ENCODE measurements at places on chromosomes 2 and 18.

DNA sequence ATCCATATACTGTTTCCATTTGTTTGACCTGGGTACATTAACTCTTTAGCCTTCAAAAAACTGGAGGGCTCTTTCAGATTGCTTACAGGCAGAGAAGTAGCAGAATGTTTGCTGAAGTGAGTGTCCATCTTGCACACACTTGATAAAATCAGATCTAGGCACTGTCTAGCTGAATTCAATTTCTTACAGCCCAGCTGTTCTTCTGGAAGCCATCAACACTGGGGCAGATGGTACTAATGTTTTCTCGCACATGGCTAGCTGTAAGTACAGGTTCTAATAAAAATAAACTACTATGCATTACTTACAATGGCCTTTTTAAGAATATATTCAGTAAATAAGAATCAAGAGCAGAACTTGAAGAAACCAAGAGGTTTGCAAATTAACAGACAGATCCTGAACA lies 175.9 kb downstream of the NBAS start:
- no peak for DNase-seq

DNA sequence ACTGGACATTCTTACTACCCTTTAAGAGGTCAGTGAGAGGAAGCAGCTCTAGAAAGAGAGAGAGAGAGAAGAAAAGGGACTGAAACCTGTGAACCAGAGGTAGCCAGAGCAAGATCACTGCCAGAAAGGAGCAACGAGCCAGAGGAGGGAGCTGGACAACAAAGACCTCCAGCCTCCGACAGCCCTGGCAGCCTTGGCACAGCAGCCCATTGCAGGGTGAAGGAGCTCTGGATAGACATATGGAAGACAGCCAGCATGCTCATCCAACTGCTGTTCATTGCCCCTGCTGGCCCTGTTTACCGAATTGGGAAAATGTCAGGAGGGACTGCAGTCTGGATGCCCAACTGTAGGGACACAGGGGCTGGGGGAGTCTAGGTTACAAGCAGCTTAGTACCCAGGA lies 228.4 kb upstream of the SLC35G4 start:
- no peak for DNase-seq

- no peak for DNase-seq
Observed at GRCh38 chr2:219309278-219309677, at the start of gene PTPRN. Gene PTPRN, minus strand, starts transcription at chr2:219309401. Its CDS starts 69 bp downstream, at chr2:219309332.

- no peak for DNase-seq
Observed at GRCh38 chr18:79935098-79935480, 16.4 kb downstream of the SLC66A2 start.

DNA sequence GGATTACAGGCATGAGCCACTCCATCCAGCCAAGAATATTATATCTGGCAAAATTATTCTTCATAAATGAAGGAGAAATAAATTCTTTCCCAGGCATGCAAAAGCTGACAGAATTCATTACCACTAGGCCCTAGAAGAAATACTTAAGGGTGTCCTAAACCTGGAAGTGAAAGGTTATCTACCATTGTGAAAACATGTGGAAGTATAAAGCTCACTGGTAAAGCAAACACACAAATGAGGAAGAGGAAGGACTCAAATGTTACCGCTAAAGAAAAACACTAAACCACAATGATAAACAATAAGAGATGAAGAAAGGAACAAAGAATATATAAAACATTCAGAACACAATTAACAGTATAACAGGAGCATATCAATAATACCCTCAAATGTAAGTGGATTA lies 171.8 kb downstream of the CAMKMT start:
- no peak for DNase-seq

DNA sequence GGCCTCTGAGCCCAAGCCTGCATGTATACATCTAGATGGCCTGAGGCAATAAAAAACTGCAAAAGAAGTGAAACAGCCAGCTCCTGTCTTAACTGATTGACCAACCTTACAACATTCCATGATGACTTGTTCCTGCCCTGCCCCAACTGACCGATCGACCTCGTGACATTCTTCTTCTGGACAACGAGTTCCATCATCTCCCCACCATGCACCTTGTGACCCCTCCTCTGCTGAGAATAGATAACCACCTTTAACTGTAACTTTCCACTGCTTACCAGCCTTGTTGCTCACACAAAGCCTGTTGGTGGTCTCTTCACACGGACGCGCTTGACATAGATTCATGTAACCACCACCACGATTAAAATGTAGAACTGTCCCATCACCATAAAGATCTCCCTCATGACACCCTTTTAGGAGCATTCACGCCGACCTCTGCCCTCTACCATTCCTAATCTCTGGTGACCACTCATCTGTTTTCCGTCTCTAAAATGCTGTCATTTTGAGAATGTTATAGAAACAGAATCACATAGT lies 120.1 kb upstream of the REV1 start:
- DNase-seq: no peak

GRCh38 chr2:102278720-102279390 lies 32.5 kb upstream of the IL1RL1 start:
- DNase-seq: no peak

- no peak for DNase-seq
Observed at GRCh38 chr2:130830538-130830937, 6.2 kb upstream of the ARHGEF4 start.

GRCh38 chr2:70070542-70071268 lies 16.6 kb upstream of the PCBP1 start:
- peak; percentile 89 for DNase-seq

GRCh38 chr2:45743531-45744396 lies 92.3 kb downstream of the PRKCE start:
- no peak for DNase-seq

GRCh38 chr2:70450641-70451250 lies 102.9 kb downstream of the TGFA start:
- DNase-seq: no peak

DNA sequence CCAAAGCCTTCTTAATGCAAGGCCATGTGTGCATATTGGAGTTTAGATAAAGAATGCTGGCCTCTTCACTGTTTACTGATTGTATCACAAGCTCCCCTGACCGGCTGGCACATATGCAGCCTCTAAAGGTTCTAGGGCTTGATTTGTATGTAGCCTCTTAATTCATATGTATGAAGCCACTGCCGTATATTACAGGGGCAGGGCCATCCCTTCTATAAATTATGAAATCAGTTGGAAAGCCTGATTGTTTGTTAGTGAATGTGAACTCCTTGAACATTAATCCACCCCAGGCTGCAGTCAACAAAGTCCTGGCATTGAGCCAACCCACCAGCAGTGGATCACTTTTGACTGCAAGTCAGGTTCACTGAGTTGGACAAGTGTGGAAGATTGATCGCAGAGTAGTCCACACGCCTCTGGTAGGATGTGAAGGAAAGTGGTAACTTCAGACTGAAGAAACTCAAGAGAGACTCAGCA lies 61.6 kb upstream of the PARD3B start:
- DNase-seq: no peak

DNA sequence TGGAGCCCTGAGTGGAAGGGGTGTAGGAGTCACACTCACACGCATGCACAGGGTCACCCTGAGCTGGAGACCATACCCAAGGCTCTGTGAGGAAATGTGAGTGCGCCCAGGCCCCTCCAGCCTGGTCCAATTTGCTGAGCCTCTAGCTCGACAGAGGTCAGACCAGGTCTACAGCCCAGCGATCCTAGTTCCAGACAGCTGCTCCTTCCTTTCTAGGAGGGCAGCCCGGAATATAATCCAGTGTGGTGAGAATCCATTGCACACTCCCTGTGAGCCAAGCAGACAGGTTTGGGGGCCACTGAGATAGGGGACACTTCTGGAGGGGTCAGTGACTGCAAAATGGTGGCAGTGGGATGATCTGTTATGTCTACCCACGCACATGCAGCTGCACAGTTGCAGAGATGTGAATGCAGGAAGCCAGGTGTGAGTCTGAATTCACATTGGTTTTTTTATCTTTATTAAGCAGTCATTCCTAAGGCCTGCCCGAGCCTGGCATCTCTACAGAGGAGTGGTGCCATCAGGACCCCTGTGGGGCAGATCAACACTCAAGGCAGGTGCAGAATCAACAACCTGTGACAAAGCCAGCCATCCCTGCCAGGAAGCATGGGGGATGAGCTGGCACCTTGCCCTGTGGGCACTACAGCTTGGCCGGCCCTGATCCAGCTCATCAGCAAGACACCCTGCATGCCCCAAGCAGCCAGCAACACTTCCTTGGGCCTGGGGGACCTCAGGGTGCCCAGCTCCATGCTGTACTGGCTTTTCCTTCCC lies at the start of gene GPR148:
Gene GPR148 (plus strand): TSS at position 522 of the 768 bp plus-strand sequence. CDS start 82 bp downstream, at position 604.
- DNase-seq: no peak

DNA sequence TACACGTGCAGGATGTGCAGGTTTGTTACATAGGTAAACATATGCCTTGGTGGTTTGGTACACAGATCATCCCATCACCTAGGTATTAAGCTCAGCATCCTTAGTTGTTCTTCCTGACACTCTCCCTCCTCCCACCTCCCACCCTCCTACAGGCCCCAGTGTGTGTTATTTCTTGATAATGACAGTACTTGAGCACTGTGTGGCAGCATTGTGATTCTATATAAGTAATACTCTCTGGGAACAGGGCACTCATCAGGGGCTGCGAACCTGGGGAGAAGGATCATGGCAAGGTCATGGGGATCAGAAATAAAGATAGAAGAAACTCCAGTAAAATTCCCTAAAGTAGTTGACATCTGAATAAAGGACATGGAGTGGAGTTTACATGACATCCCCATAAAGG lies 1256.2 kb upstream of the CRIM1 start:
- no peak for DNase-seq

DNA sequence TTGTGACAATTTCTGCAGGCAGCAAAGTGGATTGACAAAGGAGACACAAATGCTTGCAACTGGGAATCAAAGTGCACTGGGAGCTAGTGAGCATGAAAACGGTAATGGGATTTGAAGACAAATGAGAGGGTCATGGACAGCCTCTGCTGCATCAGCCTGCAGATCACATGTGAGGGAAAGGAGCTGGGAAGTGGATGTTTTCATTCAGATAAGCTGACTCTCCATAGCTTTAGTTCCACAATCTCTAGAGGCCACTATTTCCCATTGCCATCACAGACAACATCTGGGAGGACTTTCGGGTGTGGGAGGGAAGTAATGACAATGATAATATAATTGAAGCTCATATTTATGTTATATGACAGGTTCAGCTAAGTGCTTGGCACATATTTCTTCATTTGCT lies 28.4 kb downstream of the ADCYAP1 start:
- DNase-seq: no peak

DNA sequence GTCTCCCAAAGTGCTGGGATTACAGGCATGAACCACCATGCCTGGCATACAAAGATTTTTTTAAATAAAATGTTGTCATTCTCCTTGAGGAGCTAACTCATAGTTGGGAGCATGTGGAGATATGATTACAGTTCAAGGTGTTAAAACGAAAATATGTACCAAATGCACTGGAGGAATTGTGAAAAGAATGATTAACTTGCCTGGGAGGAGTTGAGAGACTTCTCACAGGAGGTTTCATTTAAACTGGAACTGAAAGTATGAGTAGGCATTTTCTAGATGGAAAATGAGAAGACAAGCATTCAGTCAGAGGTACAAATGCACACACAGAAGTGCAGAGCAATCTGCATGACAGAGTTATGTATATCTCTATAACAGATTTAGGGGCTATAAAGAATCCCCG lies 126.6 kb upstream of the PDE1A start:
- no peak for DNase-seq

GRCh38 chr18:41378598-41378997 lies 576.4 kb upstream of the PIK3C3 start:
- no peak for DNase-seq

DNA sequence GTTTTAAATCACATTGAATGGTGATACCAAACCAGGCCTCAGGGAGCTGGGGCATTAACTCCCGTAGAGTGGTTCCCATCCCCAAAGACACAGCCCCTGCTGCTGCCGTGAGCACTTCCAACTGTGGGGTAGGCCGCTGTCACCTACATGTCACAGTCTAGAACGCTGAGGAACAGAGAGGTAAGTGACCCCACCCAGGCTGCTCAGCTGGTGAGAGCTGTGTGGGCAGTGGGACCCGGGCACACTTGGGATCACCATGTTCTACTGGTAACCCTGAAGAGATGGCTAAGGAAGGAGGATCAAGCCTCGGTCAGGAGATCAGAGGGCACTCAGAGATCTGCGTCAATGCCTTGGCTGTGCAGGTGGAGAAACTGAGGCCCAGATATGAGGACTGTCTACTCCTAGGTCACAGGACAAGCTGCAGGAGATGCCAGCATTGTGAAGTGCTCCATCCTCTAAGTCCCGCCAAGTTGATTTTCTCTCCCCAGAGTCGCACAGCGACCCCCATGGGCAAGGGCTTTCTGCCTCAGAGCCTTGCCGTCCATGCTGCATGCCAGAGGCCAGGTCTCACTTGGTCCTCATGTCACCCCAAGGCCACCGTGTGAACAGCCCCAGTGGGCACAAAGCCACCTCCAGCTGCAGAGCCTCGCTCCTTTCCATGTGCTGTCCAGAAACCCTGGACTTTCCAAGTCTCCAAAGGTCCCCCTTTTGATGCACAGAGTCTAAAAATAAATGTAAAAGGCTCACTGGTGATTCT lies 144.2 kb upstream of the OTOS start:
- no peak for DNase-seq

GRCh38 chr2:215760557-215760956 lies 252.8 kb downstream of the MREG start:
- no peak for DNase-seq

- DNase-seq: no peak
Observed at GRCh38 chr2:207054521-207054920, 111.2 kb downstream of the KLF7 start.

- no peak for DNase-seq
Observed at GRCh38 chr18:54843314-54843713, 15.0 kb downstream of the RAB27B start.

DNA sequence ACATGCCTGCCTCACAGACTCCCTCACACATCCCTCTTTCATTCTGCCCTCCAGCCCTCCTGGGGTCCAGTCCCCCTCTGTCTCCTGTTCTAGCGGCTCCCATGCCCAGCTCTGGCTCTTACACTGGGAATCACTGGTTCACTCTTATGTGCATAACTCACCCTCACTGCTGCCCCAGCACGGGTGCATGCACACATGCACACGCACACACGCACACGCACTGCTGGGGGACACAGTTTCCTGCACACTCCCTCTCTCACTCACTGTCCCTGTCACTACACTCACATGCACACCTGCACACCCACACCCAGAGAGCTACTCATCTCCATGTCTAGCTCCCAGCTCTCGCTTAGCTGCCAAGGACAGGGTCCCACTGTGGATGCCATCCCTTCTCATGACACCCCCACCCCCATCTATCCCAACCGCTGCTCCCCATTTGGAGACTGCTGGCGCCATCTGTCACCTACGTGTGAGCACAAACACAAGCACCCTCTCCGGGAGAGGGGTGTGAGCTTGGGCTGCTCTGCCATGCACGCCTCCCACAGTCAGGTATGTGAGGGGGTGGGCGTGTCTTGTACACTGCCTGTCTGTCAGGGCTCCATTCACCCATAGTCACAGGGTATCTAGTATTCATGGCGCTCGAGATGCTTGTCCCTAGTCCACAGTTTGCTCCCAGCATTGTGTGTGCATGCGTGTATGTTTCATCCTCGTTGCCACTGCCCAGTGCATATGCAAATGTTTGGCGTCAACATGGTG lies 1.8 kb downstream of the ASIC4 start:
- DNase-seq: no peak

- no peak for DNase-seq
Observed at GRCh38 chr2:149221898-149222297, 108.5 kb upstream of the LYPD6 start.
